ENCODE measurements at places on chromosomes 4 and X.

DNA sequence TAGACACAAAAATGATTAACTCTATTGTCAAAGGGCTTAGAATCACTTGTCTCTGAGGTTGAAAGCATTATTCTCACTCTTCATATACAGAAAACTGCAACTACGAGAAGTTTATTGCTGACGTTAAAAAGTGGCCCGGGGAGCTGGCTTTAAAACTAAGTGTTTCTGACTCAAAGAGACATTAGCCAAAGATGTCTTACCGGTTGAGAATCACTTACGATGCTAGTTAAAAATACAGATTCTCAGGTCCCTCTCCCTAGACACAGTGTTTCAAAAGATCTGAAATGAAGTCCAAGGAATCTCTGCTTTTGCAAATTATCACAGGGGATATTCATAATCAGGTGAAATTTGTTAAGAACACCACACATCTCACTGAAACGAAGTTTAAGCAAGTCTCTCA lies 1.2 kb downstream of the GNPDA2 start:
- DNase-seq, result peak; percentile 4

DNA sequence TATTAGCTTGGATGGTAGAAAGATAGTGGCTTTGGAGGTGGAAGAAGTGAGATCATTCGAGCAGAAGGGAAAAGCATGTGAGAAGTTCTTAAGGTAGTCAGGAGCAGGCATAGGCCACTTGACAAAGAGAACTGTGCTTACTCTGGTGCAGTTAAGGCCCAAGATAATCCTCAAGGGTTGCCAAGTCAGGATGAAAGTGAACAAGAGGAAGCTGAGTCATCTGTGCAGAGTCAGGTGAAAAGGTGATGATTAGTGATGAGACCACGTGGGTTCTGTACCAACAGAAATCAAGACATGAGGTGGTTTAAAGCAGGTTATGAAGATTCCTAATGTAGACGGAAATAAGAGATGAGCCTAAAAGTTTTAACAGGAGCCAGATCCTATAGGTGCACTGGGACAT lies 369.8 kb downstream of the DTHD1 start:
- no peak for DNase-seq

DNA sequence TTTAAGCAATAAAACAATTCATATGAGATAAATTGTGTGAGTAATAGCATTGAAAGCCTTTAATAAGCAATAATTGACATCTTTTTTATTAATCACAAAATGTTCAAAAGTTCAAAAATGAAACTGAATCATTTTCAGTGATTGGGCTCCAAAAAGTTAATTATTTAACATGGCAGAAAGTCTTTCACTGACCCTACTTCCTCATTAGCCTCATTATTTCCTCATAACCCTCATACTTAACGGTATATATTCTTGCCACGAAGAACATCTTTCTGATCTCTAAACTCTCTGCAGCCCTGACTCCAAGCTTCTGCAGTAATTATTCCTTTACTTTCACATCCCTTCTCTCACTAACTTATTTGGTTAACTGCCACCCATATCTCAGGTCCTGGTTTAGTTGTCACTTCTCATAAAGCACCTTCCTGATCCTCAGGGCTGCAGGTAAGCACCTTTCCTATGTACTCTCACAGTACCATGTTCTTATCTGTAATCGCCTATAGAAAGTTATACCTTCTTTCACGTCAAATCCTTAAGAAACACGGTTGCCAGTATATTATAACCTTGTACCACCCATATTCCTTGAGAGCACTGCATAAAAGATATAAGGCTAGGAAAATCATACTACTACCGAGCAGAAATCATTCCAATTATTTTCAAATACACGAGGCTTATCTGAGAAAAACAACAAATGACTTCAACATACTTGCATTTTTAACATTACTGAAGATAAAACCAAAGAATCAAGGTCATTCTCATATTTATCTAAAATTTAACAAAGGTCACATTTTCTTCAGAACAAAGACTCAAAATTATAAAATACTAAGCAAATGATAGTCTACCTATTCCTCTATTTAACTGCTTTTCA lies 72.2 kb downstream of the PPP3CA start:
- DNase-seq, result peak; percentile 57

DNA sequence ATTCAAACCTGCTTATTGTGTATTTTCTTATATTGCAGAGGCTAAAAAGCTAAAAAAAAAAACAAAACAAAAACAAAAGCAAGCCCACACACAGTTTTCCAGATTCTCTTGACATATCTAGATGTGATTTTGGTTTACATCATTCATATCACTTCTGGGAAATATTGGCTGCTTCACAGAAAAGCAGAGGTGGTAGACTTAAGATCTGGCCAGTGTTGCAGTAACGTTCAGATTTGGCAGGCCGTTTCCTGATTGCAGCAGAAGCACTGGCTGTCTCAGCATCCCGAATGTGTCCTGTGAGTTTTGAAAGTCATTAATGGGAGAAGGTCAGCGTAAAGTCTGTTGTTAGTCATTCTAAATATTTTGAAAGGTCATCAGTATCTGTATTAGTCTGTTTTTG lies 2062.0 kb downstream of the ARAP2 start:
- DNase-seq, result peak; percentile 92

DNA sequence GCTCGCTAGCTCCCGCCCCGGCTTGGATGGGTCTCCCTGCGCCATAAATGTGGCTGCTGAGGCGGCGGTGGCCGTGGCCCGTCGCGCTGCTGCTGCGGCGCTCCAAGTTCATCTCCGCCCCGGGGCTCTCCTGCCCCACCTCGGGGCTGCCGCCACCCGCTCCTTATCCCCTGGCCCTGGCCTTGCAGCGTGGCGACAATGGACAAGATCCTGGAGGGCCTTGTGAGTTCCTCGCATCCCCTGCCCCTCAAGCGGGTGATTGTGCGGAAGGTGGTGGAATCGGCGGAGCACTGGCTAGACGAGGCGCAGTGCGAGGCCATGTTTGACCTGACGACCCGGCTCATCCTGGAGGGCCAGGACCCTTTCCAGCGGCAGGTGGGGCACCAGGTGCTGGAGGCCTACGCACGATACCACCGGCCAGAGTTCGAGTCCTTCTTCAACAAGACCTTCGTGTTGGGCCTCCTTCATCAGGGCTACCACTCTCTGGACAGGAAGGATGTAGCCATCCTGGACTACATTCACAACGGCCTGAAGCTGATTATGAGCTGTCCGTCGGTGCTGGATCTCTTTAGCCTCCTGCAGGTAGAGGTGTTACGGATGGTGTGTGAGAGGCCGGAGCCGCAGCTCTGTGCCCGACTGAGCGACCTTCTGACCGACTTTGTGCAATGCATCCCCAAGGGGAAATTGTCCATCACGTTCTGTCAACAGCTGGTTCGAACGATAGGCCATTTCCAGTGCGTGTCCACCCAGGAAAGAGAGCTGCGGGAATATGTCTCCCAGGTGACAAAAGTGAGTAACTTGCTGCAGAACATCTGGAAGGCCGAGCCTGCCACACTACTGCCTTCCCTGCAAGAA lies 763 bp downstream of the USP38 start:
- peak; percentile 14 for DNase-seq
